CD4-positive, alpha-beta memory T cell (primary cell): ENCODE measurements at places on chromosomes 2 and 18. TPM values are rescaled to one million over a fixed set of nuclear protein-coding genes. Genes with fewer than 3 reads are reported as not detected.

CCDC88A gene
- 19.1 TPM for total RNA-seq

ALPP gene
- not detected for total RNA-seq

TMEM169 gene
- 5.1 TPM for total RNA-seq

CNGA3 gene
- not detected for total RNA-seq

GRCh38 chr2:132668189-132668823 lies 1.7 kb downstream of the LYPD1 start:
- H3K36me3 ChIP-seq: no peaks in the 10 kb centered on the region
- no peak overlapping the region for H3K27ac ChIP-seq
- H3K4me1 ChIP-seq: no peaks in the 10 kb centered on the region
- no peak for DNase-seq
- H3K4me3 ChIP-seq: no peak overlapping the region

- no peak overlapping the region for H3K27ac ChIP-seq
- H3K4me1 ChIP-seq: no peaks in the 10 kb centered on the region
- no peak overlapping the region for H3K4me3 ChIP-seq
- no peaks in the 10 kb centered on the region for H3K27me3 ChIP-seq
- H3K36me3 ChIP-seq: no peaks in the 10 kb centered on the region
These were observed 13.2 kb upstream of the DNAJC27 start for GRCh38 chr2:24984912-24985311.

GRCh38 chr2:128036748-128037607 lies 9.1 kb upstream of the SAP130 start:
- H3K27ac ChIP-seq: no peak overlapping the region
- peaks cover 4% of the 10 kb centered on the region for H3K27me3 ChIP-seq
- H3K36me3 ChIP-seq: no peaks in the 10 kb centered on the region
- no peak for DNase-seq

GRCh38 chr2:95734976-95735890 lies 143.4 kb downstream of the TRIM43 start:
- H3K27ac ChIP-seq: no peak overlapping the region
- no peaks in the 10 kb centered on the region for H3K36me3 ChIP-seq
- no peak overlapping the region for H3K4me3 ChIP-seq

DNA sequence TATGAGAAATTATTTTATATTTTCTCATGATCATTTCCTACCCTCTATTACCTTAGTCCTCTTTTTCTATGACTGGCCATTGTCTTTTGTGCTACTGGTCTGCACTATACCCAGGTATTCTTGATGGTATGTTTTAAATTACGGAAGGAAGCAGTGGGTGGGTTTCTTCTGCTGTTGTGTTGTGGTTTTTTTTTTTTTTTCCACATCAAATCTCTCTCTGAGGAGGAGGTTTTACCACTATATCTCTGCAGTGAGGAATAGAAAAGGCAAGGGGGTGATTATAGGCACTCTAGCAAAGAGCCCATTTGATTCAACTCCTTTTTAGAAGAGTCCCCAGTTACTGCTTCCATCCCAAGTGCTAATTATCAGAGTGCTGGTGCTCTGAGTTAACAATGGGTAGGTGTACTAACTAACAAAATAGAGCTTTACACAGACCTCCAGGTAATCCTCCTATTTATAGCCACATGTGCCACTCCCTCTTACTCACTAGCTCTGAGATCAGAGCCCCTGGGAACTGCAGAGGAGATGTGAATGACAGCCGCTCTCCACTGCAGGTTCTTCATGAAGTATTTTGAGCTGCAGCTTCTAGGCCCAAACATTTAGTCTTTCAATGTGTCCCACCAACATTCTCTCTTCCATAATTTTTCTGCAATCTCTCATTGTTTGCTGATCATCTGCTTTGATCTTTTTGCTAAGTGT lies 301.6 kb upstream of the GULP1 start:
- H3K36me3 ChIP-seq: no peaks in the 10 kb centered on the region
- no peak overlapping the region for H3K27ac ChIP-seq
- no peaks in the 10 kb centered on the region for H3K27me3 ChIP-seq
- no peak overlapping the region for H3K4me3 ChIP-seq

DNA sequence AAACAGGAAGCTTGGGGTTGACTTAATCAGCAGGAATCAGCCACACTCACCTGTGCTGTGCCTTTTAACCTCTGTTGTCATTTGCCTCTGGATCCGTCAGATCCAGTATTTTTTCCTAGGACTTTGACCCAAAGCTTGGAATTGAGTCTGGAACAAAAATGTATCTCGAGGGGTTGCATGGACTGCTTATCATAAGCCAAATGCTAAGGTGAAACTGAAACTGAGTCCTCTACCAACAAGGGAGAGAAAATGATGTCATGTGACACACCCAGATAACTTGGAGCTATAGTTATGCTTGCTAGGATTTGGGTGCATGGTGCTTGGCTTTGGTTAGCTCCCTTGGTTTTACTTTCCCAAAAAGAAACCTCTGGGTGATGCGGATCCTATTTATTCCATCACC lies 2158.6 kb upstream of the PIK3C3 start:
- H3K4me3 ChIP-seq: no peak overlapping the region
- no peaks in the 10 kb centered on the region for H3K27me3 ChIP-seq
- no peak overlapping the region for H3K27ac ChIP-seq
- DNase-seq: no peak
- no peaks in the 10 kb centered on the region for H3K36me3 ChIP-seq

DNA sequence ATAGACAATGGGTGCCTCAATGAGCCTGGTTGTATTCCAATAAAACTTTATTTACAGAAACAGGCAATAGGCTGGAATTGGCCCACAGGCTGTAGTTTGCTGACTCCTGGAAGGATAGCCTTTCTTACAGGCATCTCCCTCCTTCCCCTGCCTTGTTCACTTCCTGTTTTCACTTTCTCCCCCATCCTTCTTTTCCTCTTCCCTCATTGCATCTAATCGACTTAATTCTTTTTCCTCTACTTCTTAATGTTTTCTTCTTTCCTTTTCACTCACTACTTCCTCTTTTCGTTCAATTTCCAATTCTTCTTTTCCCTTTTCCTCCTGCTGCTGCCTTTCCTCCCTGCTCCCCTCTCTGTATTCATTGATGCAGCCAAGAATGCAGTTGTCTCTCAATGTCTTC lies 70.0 kb downstream of the ABCA12 start:
- H3K27ac ChIP-seq: no peak overlapping the region
- no peak overlapping the region for H3K4me3 ChIP-seq
- DNase-seq: no peak
- no peaks in the 10 kb centered on the region for H3K4me1 ChIP-seq
- no peaks in the 10 kb centered on the region for H3K36me3 ChIP-seq
- H3K27me3 ChIP-seq: no peaks in the 10 kb centered on the region

- H3K27ac ChIP-seq: no peak overlapping the region
- H3K36me3 ChIP-seq: no peaks in the 10 kb centered on the region
- no peaks in the 10 kb centered on the region for H3K27me3 ChIP-seq
- no peaks in the 10 kb centered on the region for H3K4me1 ChIP-seq
- no peak overlapping the region for H3K4me3 ChIP-seq
These were observed 98.3 kb downstream of the GRB14 start for GRCh38 chr2:164523009-164523408.
